Dorsolateral prefrontal cortex (tissue), 122 donors: ENCODE measurements at places on chromosomes 4 and X. TPM values are rescaled to one million over a fixed set of nuclear protein-coding genes. Genes with fewer than 3 reads are reported as not detected.

Gene GRIPAP1
- total RNA-seq, result 126 TPM

Gene CSAG3
- not detected for total RNA-seq

Gene AKAP4
- not detected for total RNA-seq

DNA sequence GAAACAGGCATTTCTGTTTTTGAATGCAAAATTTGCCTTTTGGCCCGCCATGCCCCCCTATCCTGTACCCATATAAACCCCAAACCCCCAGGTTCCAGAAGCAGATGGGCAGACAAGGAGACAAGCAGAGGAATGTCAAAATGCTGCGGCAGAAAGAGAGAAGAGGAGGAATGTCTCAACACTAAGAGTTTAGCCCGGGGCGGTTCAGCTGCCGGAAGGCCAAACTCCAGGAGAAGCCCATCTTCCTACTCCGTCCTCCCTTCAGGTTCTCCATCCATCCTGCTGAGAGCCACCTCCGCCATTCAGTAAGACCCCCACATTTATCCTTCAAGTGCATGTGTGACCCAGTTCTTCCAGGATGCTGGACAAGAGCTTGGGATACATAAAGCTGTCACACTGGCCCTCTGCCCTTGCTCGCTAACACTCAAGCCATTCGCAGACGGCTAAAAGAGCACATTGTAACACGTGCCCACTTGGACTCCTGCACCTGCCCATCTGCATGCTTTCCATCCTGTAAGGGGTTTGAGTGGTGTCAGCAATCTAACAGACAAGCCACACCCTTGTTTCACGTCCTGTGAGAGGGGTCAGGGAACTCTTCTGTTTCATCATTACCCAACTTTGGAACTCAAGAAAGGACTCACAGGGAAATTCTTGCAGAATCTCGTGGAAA lies 31.3 kb downstream of the TLR10 start:
- no peak for DNase-seq

DNA sequence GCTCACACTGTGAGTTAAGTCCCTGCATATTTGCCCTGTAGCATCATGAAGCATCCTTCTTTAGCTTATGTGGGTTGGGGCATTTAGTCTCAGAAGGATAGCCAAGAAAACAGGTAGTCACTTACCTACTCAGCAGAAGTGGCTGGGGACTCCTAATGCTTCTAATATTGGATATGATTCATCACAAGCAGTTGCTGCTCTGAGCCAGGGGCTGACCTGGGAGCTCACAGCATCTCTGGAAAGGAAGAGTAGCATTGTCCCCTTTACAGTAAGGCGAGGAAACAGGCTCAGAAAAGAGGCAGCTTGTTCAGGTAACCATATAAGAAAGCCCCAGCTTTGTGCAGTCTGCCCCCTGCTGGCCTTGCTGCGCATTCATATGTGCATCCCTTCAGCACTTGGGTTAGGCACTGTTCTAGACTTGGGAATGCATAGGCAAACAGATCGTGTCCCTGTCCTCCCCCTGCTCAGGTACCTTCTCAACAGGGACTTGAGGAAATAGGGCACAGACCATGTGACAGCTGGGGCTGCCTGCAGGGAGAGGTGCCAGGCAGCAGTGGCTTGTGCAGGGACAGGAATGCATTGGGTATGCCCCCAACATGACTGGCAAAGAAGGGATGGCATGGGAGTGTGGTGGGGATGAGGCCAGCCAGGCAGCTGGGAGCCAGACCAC lies 35.7 kb upstream of the TBC1D14 start:
- DNase-seq, result peak; percentile 82

Gene PAK3
- 84.2 TPM for total RNA-seq

DNA sequence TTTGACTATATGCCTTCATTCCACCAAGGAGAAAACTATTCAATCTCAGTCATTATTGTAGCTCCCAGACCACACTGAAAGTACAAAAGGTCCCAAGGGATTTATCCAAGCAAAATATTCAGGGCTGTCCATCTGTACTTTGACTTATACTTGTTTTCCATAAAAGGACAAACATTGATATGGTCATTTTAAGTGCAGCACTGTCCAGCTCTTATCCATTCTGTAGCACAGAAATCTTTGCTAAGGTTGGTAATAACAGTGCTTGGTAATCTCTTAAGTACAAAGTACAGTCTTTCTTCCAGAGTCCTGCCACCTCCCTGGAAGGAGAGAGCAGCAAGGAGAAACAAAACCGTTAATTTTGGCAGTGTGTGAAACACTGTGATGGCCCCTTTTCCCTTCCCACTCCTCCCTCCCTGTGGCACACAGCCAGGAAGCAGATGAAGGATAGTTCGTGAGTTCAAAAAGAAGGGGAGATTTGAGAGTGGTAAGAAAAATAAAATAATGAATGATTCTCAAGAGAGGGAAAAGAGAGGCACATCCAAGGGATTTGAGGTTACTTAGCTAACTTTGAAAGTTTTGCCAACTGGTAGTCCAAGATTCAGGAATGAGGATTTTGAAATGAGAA lies 6.8 kb upstream of the CXCL2 start:
- no peak for DNase-seq

DNA sequence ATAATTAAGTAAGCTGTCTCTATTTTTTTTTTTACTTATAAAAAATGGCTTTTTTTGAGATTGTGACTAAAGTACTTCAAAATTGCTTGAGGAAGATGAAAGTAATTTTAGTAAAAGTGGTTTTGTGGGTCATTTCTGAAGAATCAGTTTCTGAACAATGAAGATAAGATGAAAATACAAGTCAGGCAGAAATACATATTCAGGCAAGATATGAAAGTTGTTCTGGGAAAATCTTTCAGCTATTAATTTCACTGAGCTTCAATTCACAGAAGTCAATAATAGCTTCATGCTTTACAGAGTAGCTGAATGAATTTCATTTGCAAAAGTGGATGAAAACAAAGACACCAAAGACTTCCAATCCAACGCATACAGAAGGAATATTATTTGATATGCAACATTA lies 305.2 kb upstream of the ARSJ start:
- DNase-seq, result no peak

DNA sequence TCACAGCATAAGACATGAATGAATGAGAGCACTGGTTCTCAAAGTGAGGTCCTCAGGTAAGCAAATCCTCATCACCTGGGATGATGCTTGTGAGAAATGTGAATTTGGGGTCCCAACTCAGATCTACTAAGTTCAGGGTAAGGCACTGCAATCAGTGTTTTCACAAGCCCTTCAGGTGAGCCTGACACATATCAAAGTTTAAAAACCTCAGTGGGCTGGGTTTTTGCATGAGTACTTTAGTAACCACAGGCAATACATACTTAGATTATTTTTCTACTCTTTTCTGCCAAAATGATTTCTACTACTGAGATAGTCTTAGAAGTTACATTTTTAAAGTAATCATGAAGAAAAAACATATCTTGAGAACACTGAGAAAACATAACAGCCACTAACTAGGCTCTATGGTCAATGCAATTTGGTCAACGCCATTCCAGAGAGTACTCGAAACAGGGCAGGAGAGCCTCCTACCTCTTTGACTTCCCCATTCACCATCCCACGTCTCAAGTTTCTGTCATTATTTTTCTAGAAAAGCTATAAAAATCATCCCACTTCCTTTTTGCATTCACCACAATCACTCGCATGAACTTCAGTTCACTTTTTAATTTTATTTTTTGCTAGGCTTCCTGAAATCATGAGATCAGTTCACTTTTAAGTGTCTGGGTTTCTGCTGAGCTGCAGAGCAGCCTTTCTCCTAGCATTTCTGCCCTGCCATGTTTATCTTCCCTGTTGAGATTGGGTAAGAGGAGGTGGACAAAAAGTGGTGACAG lies 73.8 kb downstream of the MFAP3L start:
- DNase-seq, result no peak

Gene XAGE2
- not detected for total RNA-seq

Gene PRSS12
- 4.2 TPM for total RNA-seq

DNA sequence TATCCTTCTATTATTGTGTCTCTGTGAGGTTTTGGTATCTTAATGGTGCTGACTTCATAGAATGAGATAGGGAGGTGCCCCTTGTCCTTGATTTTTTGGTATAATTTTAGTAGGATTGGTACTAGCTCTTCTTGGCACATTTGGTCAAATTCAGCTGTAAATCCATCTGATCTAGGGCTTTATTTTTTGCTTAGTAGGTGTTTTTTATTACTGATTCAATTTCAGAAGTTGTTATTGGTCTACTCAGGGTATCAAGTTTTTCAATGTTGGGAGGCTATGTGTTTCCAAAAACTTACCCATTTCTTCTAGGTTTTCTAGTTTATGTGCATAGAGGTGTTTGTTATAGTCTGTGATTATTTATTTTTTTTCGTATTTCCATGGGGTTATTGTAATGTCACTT lies 103.3 kb downstream of the SH3BGRL start:
- no peak for DNase-seq

Gene STPG2
- total RNA-seq, result 3.0 TPM

DNA sequence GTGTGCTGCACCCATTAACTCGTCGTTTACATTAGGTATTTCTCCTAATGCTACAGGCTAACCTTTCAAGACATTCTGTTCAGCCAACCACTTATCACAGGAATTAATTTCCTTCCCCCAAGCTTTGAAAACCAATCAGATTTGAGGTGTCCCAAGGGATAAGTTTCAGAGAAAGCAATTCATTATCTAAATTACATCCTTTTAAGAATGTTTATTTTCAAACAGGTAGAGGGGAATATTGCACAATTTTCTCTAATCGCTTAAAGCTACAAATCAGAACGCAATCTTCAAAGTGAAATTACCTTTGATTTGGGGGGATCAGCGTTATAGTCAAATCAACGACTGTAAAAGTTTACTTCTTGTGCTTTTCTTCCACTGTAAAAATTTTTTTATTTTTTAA lies 1.6 kb downstream of the CLOCK start:
- DNase-seq, result no peak

Gene TMEM47
- total RNA-seq, result 32.1 TPM

Gene GATA1
- total RNA-seq, result not detected
